ENCODE measurements at places on chromosomes 4 and X. TPM values are rescaled to one million over a fixed set of nuclear protein-coding genes. Genes with fewer than 3 reads are reported as not detected.

DNA sequence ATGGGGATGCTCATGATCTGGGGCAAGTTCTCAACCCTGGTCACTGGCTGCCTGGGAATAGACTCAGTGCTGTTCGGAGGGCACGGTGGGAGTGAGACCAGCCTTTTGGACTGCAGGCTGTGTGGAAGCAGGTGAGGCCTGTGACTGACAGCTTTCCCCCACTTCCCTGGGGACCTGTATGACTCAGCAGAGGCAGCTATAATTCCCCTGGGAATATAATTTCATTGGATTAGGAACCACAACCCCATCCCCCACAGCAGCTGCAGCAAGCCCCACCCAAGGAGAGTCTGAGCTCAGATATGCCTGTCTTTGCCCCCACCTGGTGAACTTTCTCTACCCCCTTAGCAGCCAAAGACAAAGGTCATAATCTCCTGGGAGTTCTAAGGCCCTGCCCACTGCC, 408.6 kb downstream of the PPP3CA start:
- no peak overlapping the region for H3K4me3 ChIP-seq
- H3K27me3 ChIP-seq = peaks cover 27% of the 10 kb centered on the region
- no peak overlapping the region for H3K27ac ChIP-seq
- no peaks in the 10 kb centered on the region for H3K36me3 ChIP-seq
- no peak for DNase-seq
- H3K4me1 ChIP-seq = no peaks in the 10 kb centered on the region

GRCh38 chr4:111400741-111401140, 744.5 kb upstream of the FAM241A start:
- no peaks in the 10 kb centered on the region for H3K36me3 ChIP-seq
- no peak overlapping the region for H3K27ac ChIP-seq
- no peaks in the 10 kb centered on the region for H3K4me1 ChIP-seq
- DNase-seq = no peak

- DNase-seq = no peak
- H3K4me3 ChIP-seq = no peak overlapping the region
- no peak overlapping the region for H3K27ac ChIP-seq
- no peaks in the 10 kb centered on the region for H3K36me3 ChIP-seq
- no peaks in the 10 kb centered on the region for H3K4me1 ChIP-seq
Observed at GRCh38 chr4:79364061-79364460, 38.2 kb upstream of the NAA11 start.

DNA sequence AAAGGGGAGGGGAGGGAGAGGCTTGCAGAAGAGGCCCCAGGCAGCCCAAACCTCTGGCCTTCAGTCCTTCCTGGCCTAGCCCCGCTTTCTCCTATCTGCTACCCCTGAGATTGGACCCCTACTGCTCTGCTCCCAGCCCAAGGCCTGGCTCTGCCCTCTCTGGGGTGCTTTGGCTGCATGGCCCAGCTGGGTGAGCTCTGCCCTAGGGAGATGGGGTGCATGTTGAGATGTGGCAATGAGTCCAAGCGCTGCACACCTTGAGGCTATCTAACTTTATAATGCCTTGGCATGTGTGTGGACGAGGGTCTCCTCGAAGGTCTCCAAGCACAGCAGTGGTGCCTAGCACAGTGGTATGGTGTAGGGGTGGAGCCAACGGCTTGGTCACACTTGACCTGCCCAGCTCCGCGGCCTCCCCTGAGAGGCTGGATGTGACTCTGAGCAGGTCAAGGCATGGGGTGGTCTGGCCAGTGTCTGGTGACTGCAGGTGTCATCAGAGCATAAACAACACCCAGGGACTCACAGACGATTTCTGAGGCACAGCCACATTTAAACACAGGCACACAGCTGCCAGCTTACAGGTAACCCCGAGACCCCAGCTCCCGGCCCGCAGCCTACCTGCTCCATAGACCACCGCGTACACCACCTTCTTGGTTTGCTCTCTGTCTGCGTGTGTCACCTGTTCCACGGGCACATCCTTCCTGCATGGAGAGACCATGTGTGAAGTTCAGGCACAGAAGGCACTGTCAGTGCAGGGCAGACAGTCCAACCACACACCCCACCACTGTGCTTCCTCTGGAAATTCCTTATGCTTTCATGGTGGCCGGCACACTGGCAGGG, 36.3 kb downstream of the NAT8L start:
- no peaks in the 10 kb centered on the region for H3K4me1 ChIP-seq
- no peak for DNase-seq
- peaks cover 4% of the 10 kb centered on the region for H3K27me3 ChIP-seq
- no peak overlapping the region for H3K27ac ChIP-seq

DNA sequence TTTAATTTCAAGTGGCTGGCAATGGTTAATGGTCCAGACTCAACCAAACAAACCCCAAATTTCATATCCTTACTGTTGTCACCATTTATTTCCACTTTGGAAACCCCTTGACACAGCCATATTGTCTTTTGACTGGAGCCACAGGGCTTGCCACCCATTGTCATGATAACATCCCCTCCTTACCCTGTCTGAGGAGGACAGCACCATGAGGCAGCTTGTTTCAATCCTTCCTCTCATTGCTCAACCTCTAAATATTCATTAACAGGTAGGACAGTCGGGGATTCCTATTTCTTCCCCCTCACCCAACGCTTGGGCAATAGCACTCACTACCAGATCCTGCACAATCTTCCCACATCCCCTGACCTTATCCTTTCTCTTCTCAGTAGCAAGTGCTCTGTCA, 92.1 kb downstream of the CEP135 start:
- no peaks in the 10 kb centered on the region for H3K4me1 ChIP-seq
- H3K36me3 ChIP-seq = no peaks in the 10 kb centered on the region
- H3K4me3 ChIP-seq = no peak overlapping the region
- peaks cover 24% of the 10 kb centered on the region for H3K27me3 ChIP-seq

DNA sequence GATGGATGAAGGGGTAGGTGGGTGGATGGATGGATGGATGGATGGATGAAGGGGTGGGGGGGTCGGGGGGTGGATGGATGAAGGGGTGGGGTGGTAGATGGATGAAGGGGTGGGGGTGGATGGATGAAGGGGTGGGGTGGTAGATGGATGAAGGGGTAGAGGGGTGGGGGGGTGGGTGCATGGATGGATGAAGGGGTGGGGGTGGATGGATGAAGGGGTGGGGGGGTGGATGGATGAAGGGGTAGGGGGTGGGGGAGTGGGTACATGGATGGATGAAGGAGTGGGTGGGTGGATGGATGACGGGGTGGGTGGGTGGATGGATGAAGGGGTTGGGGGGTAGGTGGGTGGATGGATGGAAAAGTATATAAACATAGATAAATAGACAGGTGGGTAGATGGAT, 74.2 kb downstream of the PRKX start:
- H3K27ac ChIP-seq = no peak overlapping the region
- H3K27me3 ChIP-seq = no peaks in the 10 kb centered on the region
- peaks cover 17% of the 10 kb centered on the region for H3K36me3 ChIP-seq

GRCh38 chrX:67004451-67004850, 365.6 kb upstream of the EDA2R start:
- H3K27me3 ChIP-seq = no peaks in the 10 kb centered on the region
- H3K36me3 ChIP-seq = no peaks in the 10 kb centered on the region

- no peak overlapping the region for H3K4me3 ChIP-seq
- H3K36me3 ChIP-seq = no peaks in the 10 kb centered on the region
- H3K4me1 ChIP-seq = no peaks in the 10 kb centered on the region
- DNase-seq = no peak
Observed at GRCh38 chrX:128106630-128107029, 54.4 kb upstream of the ACTRT1 start.

DNA sequence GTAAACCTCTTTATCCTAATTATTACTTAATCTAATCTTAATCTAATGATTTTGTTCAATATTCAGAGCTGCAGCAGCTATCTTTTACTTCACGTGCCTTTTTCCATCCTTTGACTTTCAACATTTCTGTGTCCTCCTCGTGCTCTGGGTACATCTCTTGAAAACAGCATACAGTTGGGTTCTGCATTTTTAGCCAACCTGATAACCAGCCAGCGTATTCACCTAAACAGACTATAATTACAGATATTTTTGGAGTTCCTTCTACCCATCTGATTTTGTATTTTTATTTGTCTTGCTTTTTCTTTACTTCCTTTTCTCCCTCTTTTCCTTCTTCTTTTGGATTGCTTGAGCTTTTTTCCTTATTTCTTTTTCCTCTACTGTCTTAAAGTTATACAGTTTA, 16.2 kb upstream of the JAKMIP1 start:
- no peak overlapping the region for H3K27ac ChIP-seq
- H3K36me3 ChIP-seq = no peaks in the 10 kb centered on the region
- DNase-seq = no peak
- H3K4me1 ChIP-seq = no peaks in the 10 kb centered on the region
- peaks cover 54% of the 10 kb centered on the region for H3K27me3 ChIP-seq
- no peak overlapping the region for H3K4me3 ChIP-seq

GRCh38 chrX:108219949-108220601, 128.5 kb downstream of the ATG4A start:
- no peaks in the 10 kb centered on the region for H3K4me1 ChIP-seq
- no peaks in the 10 kb centered on the region for H3K27me3 ChIP-seq
- H3K4me3 ChIP-seq = no peak overlapping the region
- no peaks in the 10 kb centered on the region for H3K36me3 ChIP-seq

GRCh38 chr4:10009861-10010500, 11.3 kb downstream of the SLC2A9 start:
- no peaks in the 10 kb centered on the region for H3K27me3 ChIP-seq
- H3K4me3 ChIP-seq = no peak overlapping the region
- H3K27ac ChIP-seq = no peak overlapping the region
- no peak for DNase-seq

GRCh38 chr4:38323141-38323641, 340.8 kb upstream of the KLF3 start:
- no peak overlapping the region for H3K4me3 ChIP-seq
- DNase-seq = no peak
- peaks cover 54% of the 10 kb centered on the region for H3K4me1 ChIP-seq
- no peak overlapping the region for H3K27ac ChIP-seq
- H3K27me3 ChIP-seq = no peaks in the 10 kb centered on the region

GRCh38 chr4:124993838-124994237, 281.3 kb upstream of the ANKRD50 start:
- H3K27ac ChIP-seq = no peak overlapping the region
- no peaks in the 10 kb centered on the region for H3K36me3 ChIP-seq
- no peaks in the 10 kb centered on the region for H3K4me1 ChIP-seq
- H3K4me3 ChIP-seq = no peak overlapping the region

Gene PCDH10
- not detected for total RNA-seq

Gene ZCCHC4
- total RNA-seq = 10.8 TPM

Gene SLC39A8
- 58.7 TPM for total RNA-seq

Gene PPP1R2C
- not detected for total RNA-seq

Gene PABPC4L
- not detected for total RNA-seq

Gene RS1
- not detected for total RNA-seq

Measured in activated CD4-positive, alpha-beta T cell treated with anti-CD3 and anti-CD28 coated beads, Interleukin-2, amount 10 ng/mL, durations not matched to agents 7 days and 5 days (primary cell).